ENCODE measurements at places on chromosomes 5 and 9. TPM values are rescaled to one million over a fixed set of nuclear protein-coding genes. Genes with fewer than 3 reads are reported as not detected.

DNA sequence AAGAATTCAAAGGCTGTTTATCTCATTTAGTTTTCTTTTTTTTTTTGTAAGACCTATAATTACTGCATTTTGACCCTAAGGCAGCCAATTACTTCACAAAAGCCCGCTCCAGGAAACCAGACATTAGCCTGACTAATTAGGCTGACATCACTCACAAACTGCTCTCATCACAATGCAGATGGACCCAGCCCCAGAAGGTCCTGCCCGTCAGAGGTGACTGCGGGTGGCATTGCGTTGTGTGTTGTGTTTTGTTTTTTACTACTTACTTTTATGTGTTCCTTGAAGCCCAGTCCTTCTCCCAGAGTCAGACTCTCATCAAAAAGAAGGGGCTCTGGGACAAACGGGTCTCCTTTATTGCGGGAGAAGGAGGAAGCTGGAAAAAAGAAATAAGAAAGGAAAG is 172.2 kb downstream of the HSD17B3 start:
- DNase-seq: no peak

GRCh38 chr5:132049093-132049492 is 11.4 kb upstream of the IL3 start:
- DNase-seq: no peak

GRCh38 chr9:115289757-115290208 is 171.8 kb upstream of the TNC start:
- DNase-seq: peak; percentile 91

DNA sequence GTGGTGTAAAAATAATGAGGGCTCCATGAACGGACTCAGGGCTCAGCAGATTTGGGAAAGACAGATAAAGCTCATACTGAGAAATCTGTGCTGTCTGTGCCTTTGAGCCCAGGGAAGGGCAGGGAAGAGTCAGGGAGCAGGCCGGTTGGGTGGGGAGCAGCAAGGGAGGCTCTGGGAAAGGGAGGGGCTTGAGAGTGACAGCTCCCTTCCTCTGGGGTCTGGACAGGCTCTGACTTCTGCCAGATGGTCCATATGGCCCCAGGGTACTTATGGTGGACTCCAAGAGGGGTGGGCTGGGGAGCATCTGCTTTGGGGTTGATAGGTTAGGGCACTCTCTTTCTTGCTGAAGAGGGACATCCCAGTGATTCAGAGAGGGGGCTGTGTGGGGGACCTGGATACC is 2.1 kb downstream of the NPR2 start:
- DNase-seq: no peak

DNA sequence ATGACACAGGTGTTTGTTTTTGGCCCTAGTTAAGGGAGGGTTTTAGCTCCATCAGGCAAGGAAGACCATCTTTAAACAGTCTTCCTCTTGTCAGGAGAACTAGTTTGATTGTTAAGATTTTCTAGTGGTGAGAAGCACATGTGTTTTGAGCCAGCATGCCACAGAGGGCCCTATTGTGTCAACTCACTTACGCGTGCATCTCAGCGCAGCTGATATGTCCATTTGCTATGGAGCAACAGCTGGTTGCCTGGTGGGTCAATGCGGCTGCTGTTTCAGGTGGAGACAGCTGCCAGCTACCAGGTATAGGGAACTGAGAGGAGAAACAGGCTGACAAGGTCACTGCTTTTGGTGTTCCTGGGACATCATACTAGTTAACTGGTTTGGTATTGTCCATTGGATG is 100.5 kb upstream of the PRRC1 start:
- DNase-seq: no peak

DNA sequence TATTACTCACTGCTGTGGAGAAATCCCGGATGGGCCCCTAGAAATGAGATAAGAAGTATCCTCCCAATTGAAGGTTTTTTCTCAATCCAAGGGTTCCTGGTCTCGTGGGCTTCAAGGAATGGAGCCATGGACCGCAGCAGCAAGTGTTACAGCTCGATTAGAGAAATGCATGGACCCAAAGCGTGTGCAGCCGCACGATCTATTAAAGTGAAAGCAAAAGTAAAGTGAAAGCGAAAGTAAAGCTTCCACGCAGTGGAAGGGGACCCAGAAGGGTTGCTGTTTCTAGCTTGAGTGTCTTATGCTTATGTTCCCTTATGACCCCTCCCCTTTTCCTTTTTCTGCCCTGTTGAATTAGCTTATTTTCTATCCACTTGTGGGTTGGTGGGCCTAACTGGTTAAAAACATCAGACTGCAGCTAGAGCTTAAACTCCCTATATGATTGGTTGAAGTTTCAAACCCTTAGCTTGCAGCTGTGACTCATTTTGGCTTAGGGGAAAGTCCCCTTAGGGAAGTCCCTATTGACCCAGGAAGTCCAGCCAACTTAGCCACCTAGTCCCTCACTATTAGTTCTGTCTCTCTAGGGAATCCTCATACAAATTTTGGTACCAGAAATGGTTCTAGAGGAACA is 1111.8 kb downstream of the TAF11L14 start:
- no peak for DNase-seq

- DNase-seq: no peak
Measured at GRCh38 chr5:51394609-51395008, 11.4 kb downstream of the ISL1 start.

DNA sequence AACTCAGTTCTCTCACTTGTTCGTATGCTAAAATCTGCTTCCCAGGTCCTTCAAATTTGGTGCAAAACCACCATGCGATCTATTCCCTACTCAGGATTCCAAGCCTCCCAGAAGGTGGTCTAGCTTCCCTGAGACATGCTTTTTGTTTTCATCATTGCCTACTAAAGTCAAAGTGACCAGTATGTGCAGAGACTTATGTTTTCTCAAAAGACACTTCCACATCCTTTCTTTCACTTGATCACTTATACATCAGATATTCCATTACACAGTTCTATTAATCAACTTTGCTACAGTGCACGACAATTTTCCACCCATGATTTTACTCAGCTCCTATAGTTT is 242.1 kb downstream of the PAPPA start:
- DNase-seq: no peak

GRCh38 chr9:125932012-125932411 is 184.8 kb downstream of the PBX3 start:
- peak; percentile 98 for DNase-seq

GRCh38 chr5:96671441-96671840 is 9.3 kb downstream of the CAST start:
- DNase-seq: no peak

DNA sequence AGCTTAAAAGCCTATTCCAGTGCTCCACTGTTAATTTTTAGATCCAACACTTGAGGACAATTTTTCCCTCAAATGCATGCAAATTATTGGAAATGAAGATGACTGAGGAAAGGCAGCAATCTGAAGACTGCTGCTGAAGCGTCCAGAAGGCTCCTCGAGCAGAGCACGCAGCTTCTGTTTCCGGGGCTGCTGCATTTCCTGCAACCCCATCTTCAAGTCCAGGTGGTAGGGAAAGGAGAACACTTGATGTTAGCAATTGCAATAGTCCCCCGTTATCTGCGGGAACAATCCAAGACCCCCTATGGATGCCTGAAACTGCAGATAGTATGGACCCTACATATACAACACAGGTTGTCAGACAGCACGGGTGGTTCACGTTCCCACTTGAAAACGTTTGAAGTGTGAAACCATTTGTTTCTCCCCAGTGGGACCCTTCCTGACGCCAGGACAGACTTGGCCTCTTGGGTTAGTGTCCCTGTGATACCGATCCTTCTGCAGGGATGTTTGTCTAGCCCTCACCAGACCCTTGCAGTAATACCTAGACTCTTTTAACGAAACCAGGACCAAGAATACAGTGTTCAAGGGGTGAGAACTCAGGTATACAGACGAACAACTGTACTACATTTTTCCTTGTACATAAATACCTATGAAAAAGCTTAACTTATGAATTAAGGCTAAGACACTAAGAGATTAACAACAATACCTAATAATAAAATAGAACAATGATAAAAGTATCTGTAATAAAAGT is 152.3 kb downstream of the HSD17B3 start:
- DNase-seq: no peak

- DNase-seq: no peak
Measured at GRCh38 chr9:90547896-90548295, 94.7 kb downstream of the DIRAS2 start.

- DNase-seq: no peak
Measured at GRCh38 chr9:110284211-110284844, 28.0 kb upstream of the TXN start.

- no peak for DNase-seq
Measured at GRCh38 chr9:19994296-19994695, 205.5 kb upstream of the SLC24A2 start.

DNA sequence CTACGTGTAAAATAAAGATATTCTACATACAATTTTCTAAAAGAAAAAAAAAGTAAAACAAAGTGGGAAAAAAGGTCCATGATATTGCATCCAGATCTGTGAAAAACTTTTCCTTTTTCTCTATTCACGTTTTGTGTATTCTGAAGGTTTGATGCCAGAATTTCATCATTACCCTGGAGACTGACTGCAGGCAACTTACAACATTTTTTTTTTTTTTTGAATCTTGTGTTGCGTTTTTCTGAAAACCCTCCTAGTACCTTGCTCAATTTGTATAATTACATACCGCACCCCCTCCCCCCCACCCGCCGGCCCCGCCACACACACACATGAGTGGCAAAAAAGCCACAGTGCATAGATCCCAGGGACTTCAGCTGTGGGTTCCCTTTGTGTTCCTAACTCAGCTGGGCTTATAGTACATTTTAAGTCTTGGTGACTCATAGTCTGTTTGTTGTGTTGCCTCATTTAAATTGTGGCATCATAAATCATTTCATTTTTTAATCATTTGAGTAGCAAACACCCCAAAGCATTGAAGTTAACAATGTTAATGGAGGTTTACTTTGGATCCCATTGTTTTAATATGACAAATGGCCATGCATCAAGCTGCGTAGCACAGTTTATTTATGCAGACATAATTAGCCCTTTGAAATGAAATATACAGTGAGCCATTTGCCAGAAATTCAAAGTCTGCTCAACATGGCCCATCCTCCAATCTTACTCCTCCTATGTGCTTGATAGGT is 36.0 kb downstream of the PRDM6 start:
- DNase-seq: no peak

DNA sequence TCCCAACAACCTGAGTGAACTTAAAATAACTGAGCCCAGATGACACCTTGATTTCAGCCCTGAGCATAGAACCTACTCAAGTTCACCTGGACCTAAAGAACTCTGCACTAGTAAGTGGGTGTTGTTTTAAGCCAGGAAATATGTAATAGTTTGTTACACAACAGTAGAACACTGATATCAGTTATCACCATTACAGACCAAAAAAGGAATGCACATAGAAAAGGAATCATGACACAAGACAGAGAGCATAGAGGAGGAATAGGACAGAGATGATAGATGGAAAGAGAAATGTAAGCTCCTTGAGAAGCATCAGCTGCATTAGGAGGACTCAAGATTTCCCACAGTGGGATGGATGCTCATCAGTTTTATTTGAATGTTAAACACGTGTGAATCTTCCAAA is 1096.9 kb upstream of the SEMA6A start:
- no peak for DNase-seq

DNA sequence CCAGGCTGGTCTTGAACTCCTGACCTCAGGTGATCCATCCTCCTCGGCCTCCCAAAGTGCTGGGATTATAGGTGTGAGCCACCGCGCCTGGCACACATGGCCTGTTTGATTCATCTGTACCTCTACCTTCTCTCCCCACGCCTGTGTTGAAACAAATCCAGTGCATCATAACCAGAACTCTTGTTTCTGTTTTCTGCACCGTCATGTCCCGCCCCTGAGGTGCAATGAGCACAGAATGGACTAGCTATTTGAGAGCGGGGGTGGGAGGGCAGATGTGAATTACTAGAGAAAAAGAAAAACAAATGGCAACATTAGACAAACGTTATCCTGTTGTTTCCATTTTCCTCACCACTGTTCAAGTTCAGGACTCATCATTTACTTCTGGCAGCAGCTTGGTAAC is 10.7 kb upstream of the FAM193B start:
- DNase-seq: no peak

DNA sequence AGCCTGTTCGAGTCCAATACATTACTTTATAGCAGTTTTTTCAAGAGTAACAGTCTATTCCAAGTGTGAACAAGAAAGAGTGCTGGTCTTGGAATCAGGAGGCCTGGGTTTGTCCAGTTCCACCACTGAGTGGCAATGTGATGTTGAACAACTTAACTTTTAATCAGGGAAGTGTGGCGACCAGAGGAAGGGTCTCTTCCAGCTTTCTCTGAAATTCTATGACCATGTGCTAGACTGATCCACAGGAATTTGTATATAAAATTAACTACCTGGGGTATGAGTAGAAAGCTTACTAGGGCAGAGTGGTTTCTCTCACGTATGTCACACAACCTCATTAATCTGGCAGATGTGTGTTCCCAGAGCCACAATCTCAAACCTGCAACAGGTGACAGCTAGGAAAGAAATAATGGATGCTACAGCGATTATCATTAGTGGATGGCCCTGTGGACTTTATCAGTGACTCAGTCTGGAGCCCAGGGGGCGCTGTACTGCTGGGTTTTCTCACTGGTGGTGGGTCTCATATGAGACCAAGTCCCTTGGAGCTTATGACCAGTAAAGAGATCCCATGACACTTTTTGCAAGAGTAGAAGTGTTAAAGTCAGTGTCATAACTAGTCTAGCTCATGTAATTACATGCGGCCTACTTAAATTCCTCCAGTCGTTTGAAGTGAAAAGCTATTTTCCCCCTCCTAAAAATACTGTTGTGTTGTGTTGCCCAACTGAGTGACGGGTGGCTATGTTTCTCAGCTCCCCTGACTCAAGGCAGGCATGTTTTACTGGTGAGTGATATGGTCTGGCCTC is 116.5 kb downstream of the GDNF start:
- no peak for DNase-seq

DNA sequence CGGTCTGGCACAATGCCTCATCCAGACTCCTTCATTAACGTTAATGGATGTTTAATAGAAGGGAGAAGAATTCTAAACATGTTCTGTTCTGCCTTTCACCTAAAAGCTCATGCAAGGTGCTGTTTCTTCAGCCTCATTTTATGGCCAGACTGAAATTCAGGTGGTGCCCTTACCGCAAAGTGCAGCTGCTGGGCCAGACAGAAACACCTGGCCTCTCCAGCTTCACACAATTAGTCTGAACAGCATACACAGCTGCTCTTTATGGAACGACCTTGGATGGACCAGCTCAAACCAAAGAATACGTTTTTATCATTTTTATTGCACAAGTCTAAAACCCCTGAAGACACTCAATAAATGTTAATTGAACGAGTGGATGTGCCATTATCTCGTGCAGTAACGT is 4.6 kb downstream of the SNCAIP start:
- no peak for DNase-seq

Gene RALGDS
- 21.9 TPM for total RNA-seq

Gene TOR2A
- total RNA-seq: 4.6 TPM

Gene TMEM174
- total RNA-seq: 4.3 TPM

Gene PCDHB12
- 2.9 TPM for total RNA-seq

Gene CNTNAP3
- total RNA-seq: 20.0 TPM

Gene GPR150
- total RNA-seq: not detected

Gene WDR31
- 3.1 TPM for total RNA-seq

Gene DOCK2
- 72.5 TPM for total RNA-seq

Data from umbilical cord (tissue), 2 donors.